Pons (tissue), 1 donor: ENCODE measurements at places on chromosomes 6 and 20.

DNA sequence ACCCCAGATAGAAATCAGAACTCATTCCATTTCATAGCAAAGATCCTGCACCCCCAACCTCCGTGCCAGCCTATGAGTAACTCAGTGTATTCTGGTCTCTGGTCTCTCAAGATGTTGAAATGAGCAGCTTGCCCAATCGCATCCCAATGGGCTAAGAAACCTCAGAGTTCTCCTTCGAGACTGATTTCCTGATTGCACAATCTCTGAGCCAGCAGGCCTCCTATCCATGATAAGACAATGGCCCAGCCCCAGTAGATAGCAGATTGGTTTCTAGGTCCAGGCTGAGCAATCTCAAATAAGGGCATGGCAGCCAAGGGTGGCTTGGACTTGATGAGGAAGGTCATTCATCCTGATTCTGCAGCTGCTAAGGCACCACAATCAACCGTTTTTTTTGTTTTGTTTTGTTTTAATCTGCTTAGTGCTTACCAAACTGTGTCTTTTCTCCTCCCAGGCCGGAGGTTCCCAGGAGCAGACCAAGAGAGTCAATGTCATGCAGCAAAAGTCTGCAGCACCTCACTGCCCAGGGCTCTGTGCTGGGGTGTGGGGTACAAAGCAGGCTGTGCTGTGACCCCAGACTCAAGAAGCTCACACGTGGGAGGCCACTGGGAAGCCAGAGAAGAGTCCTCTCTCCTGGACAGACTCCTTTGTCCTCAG is 125.1 kb upstream of the NXT1 start:
- DNase-seq: peak; percentile 72

DNA sequence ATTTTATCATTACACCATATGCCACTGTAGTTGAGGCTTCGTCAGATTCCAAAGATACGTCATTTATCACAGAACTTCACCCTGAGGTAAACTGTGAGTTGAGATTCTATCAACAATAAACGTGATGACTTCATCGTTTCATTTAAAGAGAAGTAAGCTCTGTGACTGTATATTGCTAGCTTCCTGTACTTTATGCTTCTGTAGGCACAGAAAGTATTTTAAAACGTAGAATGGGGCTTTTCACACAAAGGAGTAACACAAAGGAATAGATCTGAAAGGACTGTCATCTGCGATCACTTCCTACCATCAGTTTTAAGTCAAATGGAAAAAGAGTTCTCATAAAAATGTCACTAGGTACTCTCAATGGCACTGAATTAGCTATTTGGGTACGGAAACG is 234.4 kb upstream of the MCHR2 start:
- DNase-seq: no peak

DNA sequence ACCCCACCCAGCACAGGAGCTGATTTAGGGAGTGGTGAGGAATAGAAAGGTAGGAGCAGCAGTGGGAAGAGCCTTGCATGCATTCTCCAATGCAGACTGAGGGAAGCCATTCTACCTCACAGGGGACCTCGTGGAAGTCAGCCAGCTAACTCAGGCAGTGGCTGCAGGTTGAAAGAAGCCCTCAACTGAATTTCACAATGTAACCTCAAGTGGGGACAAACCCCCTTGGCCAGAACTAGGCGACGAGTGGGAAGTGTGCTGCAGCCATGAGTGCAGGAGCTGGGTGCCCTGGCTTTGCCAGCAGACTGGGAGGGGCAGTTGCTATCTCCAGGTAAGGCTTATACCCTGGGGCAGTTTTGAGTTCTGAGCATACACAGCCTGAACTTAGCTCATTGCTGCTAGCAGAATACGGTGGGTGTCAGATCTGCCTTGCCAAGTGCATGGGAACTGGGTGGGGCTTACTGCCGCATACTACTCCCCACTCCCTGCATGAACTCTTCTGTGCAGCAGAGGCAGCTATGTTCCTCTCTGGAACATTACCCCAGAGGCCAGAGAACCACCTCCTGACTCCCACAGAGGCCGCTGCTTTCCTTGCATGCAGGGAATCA is 126.5 kb downstream of the CDK19 start:
- DNase-seq: no peak

- DNase-seq: no peak
Observed at GRCh38 chr6:165204807-165205545, 104.4 kb downstream of the C6orf118 start.

DNA sequence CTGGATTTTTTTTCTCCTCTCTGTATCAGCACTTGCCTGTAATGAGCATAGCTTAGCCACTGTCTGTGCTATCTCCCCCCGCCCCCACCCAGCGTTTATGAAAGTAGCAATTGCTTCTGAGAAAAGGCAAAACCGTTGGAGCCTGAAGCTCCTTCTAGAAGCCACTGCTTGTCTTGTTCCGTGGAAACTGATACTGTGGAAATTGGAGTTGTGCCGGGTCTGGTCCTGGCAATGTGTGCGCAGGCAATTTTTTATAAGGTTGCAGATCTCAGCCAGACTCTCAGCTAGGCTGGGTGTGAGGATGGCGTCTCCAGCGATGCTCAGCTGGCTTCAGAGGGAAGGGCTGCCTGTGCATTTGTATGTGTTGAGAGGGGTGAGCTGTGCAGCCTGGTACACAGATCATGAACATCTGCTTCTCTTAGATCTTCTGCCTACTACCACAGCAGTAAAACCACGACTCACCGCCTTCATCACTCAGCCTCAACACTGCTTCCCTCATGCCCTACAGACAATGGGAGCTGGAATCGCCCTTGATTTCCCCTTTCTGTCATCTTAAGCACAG is 72.4 kb upstream of the GTSF1L start:
- no peak for DNase-seq

- DNase-seq: no peak
Observed at GRCh38 chr20:64239449-64240242, 15.9 kb upstream of the PCMTD2 start.

DNA sequence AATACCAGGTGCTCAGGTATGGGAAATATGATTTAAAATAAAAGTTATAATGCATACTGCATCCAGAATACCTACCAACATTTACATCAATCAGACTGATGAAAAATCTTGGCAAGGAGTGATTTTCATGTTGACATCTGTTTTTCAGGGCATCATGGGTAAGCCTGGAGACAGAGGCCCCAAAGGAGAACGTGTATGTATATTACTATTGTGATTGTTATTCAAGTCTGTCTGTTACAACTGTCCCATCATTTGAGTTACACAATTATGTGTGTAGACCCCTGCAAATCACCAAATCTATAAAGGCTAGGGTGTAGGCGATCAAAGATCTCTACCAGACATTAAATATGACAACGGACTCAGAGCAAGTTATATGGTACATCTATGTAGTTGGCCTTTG is 118.2 kb downstream of the COL9A1 start:
- DNase-seq: no peak

GRCh38 chr6:155066921-155067680 is 72.0 kb downstream of the TIAM2 start:
- DNase-seq: no peak

GRCh38 chr6:105459864-105460263 is 57.0 kb upstream of the PREP start:
- no peak for DNase-seq

- no peak for DNase-seq
Observed at GRCh38 chr20:58749098-58749769, 56.6 kb downstream of the NPEPL1 start.

GRCh38 chr6:170147056-170147787 is 143.7 kb downstream of the DLL1 start:
- peak; percentile 47 for DNase-seq

GRCh38 chr6:1739680-1740079 is 130.0 kb downstream of the FOXC1 start:
- no peak for DNase-seq

GRCh38 chr6:13261464-13261994 is 66.8 kb downstream of the TBC1D7 start:
- peak; percentile 76 for DNase-seq

- no peak for DNase-seq
Observed at GRCh38 chr6:34496103-34496685, 30.3 kb downstream of the PACSIN1 start.

GRCh38 chr20:53706466-53707370 is 113.1 kb upstream of the ZNF217 start:
- no peak for DNase-seq

DNA sequence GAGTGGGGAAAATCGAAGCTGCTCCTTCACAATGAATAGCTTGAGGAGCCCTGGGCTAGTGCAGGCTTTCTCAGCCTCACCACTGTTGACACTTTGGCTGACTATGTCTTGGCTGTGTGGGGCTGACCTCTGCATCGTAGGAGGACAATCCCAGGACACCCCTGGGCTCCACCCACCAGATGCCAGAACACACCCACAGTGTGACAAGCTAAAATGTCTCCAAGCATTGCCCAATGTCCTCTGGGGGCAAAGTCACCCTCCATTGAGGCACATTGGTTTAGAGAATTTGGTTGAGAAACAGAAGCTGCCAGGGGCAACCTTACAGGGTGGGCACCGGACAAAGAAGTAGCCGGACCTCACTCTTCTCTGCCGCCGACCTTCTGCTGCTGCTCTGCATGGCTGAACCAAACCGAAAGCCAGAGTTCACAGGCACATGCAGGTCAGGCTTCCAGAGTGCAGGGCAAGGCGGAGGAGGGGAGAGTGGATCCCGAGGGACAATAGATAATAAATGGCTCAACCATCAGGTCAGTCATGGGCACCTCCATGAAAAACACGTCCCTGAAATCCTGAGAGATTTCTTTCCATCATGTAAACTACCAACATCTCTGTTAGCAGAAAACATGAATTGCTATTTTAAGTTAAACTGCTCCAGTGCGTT is 189.0 kb downstream of the LRFN2 start:
- no peak for DNase-seq

- no peak for DNase-seq
Observed at GRCh38 chr20:51280047-51280446, 257.1 kb upstream of the KCNG1 start.

DNA sequence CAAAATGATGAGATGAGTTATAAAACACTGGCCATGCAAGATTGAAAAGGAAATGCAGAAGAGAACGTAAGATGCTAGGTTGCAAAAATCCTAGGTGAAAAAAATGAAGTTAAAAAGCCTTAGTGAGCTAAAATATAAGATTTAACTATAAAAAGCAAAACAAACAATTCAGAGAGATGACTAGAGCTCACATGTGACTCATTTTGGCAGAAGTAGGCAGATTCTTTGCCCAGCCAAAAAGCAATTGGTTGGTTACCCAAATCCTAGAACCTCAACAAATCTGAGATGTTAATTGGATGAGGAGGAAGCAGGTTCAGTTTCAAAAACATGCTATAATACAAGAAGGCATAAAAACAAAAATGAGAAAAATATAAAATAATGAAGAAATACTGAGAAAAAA is 249.1 kb downstream of the OGFRL1 start:
- DNase-seq: no peak

DNA sequence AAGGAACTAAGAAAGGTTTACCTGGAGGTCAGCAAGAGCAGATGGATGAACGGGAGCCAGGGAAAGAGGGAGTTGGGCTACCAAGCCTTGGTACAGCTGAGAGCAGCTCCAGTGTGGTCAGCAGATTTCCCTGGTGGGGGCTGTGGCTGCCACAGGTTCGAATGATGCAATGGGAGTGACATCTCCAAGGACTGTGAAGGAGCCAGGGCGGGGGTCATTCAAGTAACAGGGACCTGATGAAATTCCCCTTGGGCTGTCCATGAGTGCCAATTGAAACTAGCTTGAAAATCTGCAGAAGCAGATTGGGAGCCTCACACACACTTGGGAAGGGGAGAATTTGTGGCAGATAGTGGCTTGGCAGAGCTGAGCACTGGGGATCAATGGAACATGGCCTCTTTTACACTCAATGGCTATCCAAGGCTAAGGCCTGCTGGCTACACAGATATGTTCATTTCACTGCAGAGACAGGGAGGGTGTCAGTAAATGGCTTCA is 247.0 kb upstream of the ECI2 start:
- no peak for DNase-seq

GRCh38 chr6:14254505-14254904 is 136.9 kb downstream of the CD83 start:
- DNase-seq: no peak

- peak; percentile 19 for DNase-seq
Observed at GRCh38 chr6:14957355-14958059, 288.4 kb upstream of the JARID2 start.

GRCh38 chr6:92715991-92716390 is 703.4 kb downstream of the EPHA7 start:
- DNase-seq: no peak

- DNase-seq: no peak
Observed at GRCh38 chr20:60584221-60584620, 626.0 kb downstream of the CDH26 start.

DNA sequence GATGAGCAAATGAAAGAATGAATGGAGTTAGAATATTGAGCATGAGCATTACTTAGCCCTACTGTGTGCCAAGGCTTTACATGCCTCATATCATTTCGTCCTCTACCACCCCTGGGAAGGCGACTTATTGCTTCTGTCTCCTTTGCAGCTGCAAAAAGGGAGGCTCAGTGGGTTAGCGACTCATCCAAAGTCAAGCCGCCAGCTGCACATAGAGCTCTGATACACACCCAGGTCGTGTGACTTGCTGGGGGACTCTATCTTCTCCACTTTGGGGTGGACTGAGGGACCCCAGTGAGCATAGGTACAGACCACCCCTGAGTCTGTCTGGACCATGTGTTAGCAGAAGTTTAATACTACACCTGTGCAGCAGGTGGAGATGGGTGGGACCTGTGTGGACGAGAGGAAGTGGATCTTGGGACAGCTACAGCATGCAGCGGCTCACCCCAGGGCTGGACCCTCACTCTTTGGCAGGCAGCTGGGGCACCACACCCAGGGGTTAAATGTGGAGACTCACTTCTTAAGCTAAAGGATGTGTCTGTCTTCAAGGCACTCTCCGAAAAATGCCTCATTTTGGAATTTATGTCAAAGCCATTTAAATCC is 36.2 kb upstream of the ANGPT4 start:
- no peak for DNase-seq

DNA sequence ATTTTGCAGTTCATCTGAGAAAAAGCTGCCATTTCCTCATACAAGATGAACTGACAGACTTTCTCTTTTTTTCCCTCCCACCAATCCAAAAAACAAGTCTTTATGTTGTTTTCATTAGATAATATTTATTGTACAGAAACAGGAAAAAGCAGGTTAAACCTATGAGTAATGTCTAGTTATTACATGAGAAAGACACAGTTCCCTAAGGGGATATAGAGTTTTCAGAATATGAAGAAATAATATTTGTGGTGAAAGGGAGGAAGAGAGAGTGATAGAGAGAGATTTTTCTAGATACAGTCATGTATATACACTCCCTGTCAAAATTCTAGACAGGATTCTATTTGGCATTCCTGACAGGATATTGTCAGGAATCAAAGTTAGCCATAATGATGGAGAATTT is 392.4 kb downstream of the BMP2 start:
- DNase-seq: no peak
